Dermis microvascular lymphatic vessel endothelial cell (primary cell): ENCODE measurements at places on chromosomes 2 and 18. TPM values are rescaled to one million over a fixed set of nuclear protein-coding genes. Genes with fewer than 3 reads are reported as not detected.
A peak's percentile ranks its signal among the peaks of the same experiment; 100 is the strongest.

GRCh38 chr18:7990670-7991069, 423.6 kb downstream of the PTPRM start:
- no peak for DNase-seq

MTCL1 gene
- 3.1 and 5.6 TPM in 2 replicates for total RNA-seq

- DNase-seq, result no peak
These were observed 17.6 kb downstream of the IFT172 start for GRCh38 chr2:27471961-27472360.

DNA sequence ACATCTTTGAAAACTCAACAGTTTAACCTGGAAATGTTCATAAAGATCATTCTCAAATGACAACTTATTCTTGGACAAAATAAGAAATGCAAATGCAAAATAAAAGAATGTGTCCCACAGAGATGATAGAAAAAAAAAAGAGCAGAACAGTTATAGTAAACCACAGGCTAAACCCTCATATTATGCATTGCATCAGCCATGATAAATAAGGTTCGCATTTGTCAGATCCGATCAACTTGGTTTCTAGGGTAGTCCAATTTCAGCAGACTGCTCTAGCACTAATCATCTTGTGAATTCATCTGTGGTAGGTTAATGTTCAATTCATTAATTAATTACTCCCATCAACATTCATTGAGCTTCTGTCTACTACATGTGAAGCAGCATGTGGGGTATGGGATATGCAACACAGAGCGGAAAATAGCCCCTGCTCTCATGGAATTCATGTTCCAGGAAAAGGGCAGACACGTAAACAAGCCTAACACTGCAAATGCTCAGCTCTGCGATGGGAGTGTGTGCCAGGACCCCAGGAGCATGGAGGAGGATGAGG, 316.2 kb upstream of the REV1 start:
- no peak for DNase-seq

DNA sequence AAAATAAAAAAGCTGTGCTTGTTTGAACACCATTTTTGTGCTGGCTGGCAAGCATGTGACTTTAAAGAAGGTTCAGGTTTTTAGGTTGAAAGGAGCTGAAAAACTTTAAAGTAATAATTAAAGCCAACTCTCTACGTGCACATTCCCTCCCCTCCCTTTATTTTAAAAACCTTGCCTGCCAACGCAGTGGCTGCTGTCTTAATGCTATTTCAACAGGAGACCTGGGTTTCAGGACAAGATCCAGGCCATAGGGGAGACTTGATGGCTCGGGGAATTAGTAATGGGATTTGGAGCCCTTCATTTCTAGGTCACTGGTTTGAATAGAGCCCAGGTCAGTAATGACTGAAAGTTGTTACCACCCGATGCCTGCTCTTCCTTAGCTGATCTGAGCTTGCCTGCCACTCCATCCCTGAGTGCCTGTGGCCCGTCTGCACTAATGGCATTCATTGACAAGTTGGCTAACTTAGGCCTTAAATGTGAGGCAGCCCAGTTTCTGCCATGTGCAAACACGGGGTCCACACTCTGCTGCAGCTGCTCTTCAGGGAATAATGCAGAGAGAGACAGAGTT, 1233.2 kb upstream of the ZEB2 start:
- DNase-seq, result no peak

DNA sequence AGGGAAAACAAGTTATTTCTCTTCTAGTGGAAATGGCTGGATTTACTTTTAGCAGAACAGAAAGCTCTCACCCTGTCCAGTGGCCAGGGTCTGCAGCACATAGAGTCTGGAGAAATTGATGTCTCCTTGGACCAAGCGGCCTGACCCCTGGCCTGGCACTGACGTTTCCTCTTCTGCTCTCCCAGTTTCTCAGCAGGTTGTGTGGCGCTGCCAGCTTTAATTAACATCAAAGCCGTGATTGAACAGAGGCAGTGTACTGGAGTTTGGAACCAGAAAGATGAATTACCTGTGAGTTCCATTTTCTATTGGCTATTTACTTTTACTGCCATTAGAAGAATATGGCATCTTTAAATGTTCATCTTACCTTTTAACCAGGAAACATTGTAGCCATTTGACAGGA, 20.9 kb downstream of the CD8A start:
- no peak for DNase-seq

DNA sequence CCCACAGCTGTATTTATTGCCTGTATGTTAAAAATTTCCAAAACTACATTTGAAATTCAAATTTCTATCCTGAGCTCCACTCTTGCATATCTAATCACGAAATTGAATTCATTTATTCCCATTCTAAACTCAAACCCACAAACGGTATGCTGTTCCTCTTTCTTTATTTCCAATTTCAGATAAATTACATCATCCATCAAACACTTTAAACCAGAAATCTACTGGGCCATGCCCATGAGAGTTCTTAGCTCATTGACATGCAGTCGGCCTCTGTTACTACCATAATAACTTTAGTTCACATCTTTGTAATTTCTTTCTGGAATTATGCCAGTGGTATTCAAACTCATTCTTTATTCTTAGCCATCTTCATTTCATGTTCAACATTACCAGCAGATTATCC, 100.3 kb downstream of the COL3A1 start:
- no peak for DNase-seq

ASB1 gene
- 5.8 and 7.1 TPM in 2 replicates for total RNA-seq

CD28 gene
- total RNA-seq, result under 0.01 TPM in 2 replicates

CDH2 gene
- total RNA-seq, result 0.90 and 1.8 TPM in 2 replicates

LINC00305 gene
- total RNA-seq, result not detected in 2 replicates

DNA sequence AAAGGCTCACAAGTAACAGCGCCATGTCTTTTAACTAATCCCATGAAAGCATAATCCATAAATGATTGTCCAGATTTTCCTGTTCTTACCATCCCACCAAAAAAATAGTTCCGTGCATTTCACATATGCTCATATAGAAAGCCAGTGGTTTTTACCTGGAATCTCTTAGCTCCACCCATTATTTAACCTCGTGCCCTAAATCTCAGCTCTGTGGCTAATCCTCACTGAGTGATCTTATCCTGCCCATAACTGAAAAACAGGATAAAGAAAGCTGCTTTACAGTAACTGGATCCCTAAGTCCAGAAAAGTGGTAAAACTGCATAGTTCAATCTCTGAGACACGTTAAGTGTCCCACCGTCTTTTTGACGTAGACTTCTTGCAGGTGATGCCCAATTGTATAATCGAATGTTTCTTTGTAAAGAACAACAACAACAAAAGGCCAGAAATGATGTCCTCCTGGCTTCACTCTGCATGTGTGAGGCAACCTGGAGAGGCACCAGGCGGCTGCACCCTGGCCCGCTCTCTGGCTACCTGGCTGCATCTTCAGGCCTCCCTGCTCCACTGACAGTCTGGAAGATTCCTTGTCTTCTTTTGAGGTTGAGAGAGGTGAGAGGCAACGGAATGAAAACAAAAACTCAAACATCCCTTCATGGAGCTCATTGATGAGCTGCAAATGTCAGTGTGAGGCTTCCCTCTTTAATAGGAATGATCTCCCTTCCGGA, 38.6 kb downstream of the FEZ2 start:
- no peak for DNase-seq

DNA sequence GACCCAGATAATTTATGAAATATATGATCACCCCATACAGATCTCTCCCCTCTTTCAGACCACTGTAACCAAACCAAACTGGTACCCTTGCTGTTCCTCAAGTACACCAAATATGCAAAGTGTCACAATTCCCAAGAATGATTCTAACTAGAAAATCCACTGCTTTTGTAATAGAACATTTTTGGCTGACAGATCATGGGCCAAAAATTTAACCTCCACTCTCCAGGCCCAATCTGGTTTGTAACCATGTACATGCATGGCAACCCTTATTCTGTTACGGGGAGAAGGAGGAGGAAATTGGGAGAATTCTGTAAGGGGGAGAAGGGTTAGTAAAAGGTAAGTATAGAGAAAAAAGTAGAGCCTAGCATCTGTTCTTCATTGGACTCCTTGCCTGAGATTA, 62.0 kb downstream of the IKZF2 start:
- no peak for DNase-seq

CNTNAP5 gene
- not detected in 2 replicates for total RNA-seq

GRCh38 chr18:23871410-23871809, 143.1 kb upstream of the TTC39C start:
- DNase-seq, result no peak

DCC gene
- not detected in 2 replicates for total RNA-seq

DNA sequence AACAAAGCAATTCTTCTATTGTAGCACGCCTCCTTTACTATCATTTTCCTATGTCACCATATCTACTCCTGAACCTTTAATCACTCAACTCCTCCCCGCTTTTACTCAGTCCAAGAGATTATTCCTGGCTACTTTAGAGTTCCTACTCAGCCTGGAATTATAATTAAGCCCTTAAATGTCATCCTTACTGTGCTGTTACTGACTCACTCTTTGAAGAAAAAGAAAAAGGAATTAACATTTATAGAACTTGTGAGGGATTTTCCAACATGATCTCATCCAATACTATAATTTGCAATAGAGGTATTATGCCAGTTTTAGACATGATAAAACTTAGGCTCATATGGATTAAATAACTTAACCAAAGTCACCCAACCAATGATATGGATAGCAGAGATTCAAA, 61.7 kb downstream of the CCDC88A start:
- no peak for DNase-seq

DNA sequence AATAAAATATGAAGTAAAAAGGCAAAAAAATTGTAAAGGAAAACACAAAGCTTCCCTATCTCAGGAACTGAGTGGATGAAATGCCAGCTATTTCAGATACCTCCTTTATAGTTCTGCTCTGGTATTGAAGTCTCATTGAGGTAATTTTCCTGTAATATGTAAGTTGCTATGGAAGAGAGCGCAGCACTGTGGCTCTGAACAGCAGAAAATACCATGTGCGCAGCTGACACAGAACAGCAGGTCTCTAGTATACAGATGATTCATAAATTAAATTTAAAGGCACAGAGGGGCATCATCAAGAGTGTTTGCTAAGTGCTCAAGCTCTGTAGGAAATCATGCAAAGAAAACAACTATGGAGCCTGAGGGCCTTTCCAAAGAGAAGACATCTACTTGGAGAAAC, 315.3 kb upstream of the CDH7 start:
- DNase-seq, result no peak

CHN1 gene
- total RNA-seq, result 9.8 and 9.9 TPM in 2 replicates

SCYGR4 gene
- not detected in 2 replicates for total RNA-seq

- DNase-seq, result no peak
These were observed 54.6 kb downstream of the DCC start for GRCh38 chr18:52394602-52395001.

DNA sequence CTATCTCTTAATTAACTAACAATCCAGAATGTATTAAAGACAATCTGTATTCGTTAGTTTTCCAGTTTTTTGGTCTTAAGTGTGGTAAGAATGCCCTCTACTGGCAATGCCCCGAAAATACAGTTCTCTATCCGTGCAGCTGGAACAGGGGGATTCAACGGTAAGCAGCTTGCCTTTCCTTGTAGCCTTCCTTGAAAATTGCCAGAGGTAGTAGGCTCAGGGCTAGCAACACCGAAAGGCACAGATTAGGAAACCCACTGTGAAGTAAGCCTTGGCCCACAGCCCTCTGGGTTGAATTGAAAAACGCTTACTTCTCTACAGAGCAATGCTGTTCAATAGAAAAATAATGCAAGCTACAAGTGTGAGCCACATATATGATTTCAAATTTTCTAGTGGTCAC, 17.1 kb upstream of the VPS4B start:
- DNase-seq, result peak; percentile 37

GRCh38 chr2:111216811-111217652, 96.3 kb downstream of the BCL2L11 start:
- DNase-seq, result no peak

HOXD12 gene
- total RNA-seq, result not detected in 2 replicates

DNA sequence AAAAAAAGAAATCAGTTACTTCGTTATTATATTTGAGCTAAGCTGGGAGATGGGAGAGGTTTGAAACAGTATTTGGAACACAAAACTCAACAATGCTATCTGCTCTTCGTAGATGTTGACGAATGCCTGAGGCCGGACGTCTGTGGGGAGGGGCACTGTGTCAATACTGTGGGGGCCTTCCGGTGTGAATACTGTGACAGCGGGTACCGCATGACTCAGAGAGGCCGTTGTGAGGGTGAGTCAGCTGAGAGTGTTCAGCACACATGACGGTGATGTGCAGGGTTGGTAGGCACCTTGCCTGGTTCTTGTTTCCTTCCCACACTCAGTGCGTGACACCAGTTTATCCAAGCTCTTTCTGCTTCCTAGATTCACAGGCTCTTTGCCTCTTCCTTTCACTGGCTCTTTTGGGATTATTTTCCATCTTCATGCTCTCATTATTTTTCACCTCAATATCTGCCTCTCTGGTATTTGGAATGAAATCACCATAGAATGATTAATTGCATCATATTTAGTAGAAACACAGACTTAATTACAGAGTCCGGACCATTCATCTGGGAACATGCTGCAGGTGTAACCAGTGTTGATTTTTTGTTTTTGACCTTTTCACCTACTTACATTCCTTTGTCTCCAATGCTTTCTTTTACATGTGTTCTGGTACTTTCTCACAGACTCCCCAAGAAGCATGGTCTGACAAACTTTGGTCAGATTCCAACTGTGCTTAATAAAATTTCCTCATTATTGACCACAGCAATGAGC, 200.6 kb upstream of the RASGRP3 start:
- DNase-seq, result peak; percentile 87

DNA sequence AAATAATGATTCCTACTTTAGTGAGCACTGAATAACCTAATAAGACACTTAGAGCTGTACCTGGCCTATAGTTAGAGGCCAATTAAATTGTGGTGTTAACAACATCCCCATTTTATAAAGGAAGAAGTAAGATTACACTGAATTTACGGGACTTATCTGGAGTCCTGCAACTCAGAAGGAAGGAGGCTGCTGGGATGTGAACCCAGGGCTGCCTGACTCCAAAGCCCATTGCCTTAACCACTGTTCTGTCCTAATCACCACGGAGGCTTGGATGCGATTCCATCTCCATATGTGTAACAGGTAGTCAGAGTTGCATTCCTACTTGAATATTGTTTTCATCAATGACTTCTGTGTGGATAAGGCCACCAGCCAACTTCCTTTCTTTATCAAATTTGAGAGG, 168.9 kb downstream of the SOCS6 start:
- DNase-seq, result no peak

GRCh38 chr2:120869036-120869729, 133.5 kb downstream of the GLI2 start:
- no peak for DNase-seq

GRCh38 chr2:201128033-201128432, 12.1 kb downstream of the CFLAR start:
- no peak for DNase-seq

DNA sequence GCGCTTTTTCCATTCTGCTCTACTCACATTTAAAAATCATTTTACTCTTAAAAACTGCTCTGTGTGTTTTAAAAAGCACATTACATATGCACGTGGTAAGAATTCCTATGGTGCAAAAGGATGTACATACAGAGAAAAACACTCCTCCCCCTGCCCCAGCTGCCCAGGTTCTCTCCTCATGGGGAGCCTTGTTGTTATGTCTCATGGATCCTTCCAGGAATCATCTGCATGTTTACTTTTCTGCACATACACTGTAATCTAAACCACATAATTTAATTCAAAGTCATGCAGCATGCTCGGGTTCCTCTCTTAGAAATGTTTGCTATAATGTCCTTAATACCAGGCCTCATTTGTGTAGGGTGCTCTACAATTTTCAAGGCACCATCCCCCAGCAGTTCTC, 243.3 kb downstream of the LOXHD1 start:
- DNase-seq, result no peak

LYPD6 gene
- total RNA-seq, result 7.8 and 13.3 TPM in 2 replicates
